H9 (cell line): ENCODE measurements at places on chromosomes 1 and 21. TPM values are rescaled to one million over a fixed set of nuclear protein-coding genes. Genes with fewer than 3 reads are reported as not detected.

DNA sequence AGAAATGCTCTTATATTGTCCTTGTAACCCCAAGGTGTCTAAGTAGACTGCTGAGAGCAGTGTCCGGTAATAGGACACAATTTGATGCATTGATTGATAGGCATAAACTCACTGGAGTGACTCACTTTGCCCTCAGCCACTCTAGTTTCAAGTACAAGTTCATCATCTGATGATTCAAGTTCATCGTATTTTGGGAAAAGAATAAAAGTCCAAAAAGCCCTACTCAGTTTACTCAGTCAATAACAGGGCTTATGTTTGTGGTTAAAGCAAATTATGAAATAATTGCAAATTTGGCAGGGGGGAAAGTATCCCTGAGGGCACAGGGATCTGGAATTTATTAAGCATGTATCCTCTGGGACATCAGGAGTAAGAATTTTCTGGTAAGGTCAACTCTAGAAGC lies 7.6 kb upstream of the ATF3 start:
- no peak overlapping the region for H3K4me3 ChIP-seq
- H3K4me1 ChIP-seq, result peaks cover 4% of the 10 kb centered on the region

- peak; percentile 93 for DNase-seq
- H3K4me1 ChIP-seq, result no peaks in the 10 kb centered on the region
- no peak overlapping the region for H3K4me3 ChIP-seq
- no peak overlapping the region for H3K27ac ChIP-seq
- no peaks in the 10 kb centered on the region for H3K27me3 ChIP-seq
- H3K36me3 ChIP-seq, result no peaks in the 10 kb centered on the region
Observed at GRCh38 chr1:21647431-21648351, 21.5 kb downstream of the RAP1GAP start.

DNA sequence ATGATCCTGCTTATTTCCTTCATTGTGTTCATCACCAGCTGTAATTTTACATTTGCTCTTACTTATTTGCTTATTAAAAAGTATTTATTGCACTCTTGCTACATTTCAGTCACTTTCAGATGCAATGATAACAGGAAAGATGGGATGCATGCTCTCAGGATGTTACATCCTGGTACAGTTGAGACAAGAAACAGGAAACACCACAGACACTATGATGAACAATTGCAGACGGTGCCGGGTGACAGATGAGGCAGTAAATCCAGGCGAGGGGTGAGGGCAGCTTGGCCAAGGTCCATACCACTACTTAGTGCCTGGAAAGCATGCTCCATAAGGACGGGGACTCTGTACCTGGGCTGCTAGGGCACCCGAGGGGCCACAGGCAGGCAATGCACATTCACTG lies 156.6 kb upstream of the RAB4A start:
- no peak overlapping the region for H3K4me3 ChIP-seq
- H3K27ac ChIP-seq, result no peak overlapping the region
- DNase-seq, result no peak
- no peaks in the 10 kb centered on the region for H3K36me3 ChIP-seq

DNA sequence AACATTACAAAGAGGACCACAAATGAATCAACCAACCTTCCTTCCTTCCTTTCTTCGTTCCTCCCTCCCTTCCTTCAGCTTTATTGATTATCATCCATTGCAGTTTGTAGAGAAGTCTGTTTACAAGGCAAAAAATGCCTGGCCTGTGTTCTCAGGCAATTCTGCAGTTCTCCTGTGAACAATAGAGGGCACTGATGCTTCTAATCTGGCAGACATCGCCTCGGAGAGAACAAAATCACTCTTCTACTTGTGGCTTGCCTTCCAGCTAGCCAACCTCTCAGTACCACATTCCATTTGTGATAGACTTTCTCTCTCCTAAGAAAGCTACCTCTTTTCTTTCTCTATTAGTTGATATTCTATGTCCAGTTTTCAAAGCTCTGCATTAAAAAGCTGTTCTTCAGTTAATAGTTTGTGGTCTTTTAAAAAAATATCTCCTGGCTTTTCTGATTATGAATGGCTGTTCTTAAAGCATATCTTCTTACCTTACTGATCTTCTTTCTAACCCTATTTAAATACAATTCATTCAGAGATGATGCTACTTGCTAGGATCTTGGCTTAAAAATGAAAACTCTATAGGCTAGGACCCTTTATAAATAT lies 26.9 kb upstream of the ESRRG start:
- H3K27me3 ChIP-seq, result no peaks in the 10 kb centered on the region
- H3K36me3 ChIP-seq, result no peaks in the 10 kb centered on the region
- no peaks in the 10 kb centered on the region for H3K4me1 ChIP-seq
- peak; percentile 48 for DNase-seq
- no peak overlapping the region for H3K27ac ChIP-seq

DNA sequence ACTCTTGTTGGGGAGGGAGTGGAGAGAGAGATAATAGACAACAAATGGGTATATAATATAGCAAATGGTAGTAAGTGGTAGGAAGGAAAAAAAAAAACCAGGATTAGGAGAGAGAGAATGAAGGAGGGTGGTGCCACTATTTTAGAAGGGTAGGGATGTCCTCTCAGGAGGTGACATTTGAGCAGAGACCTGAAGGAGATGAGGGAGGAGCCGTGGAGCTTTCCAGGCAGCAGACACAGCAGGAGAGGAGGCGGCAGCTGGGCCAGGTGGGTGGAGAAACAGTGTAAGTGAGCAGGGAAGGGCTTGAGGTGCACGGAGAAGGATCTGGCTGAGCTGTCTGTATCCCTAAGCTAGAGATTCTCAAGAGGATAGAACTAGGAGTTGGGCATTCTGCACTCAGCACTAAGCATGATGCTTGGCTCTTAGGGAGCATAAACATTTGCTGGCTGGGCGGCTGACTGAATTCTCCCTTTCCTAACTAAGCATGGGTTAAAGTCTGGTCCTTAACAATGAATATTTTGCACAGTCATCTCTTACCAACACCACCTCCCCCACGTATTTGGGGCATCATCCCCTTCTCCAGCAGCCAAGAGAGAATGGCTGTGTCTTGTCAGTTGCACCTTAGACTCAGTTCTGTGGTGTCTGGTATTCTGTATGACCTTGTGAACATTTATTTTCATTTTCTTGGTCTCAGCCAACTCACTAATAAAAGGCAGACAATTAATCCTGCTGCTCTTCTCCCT lies 27.6 kb upstream of the SARS1 start:
- H3K4me3 ChIP-seq, result no peak overlapping the region
- H3K27ac ChIP-seq, result no peak overlapping the region
- no peaks in the 10 kb centered on the region for H3K27me3 ChIP-seq
- H3K4me1 ChIP-seq, result no peaks in the 10 kb centered on the region

DNA sequence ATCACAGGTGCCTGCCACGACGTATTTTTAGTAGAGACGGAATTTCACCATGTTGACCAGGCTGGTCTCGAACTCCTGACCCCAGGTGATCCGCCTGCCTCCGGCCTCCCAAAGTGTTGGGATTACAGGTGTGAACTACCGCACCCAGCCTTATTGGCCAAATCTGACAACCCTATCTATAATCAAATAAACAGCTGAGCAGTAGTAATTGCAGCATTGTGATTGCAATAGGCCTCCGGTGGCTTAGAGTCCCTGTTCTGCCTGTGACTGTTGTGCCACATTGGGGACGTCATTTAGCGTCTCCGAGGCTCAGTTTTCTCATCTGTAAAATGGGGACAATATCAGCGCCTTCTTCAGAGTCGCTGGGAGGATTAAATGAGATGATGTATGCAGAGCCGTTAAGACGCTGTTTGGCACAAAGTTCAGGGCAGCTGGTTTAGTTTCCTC lies 569 bp upstream of the CAPN2 start:
- peaks cover 13% of the 10 kb centered on the region; the same call in 1 of the 2 replicates for H3K27me3 ChIP-seq
- DNase-seq, result no peak
- H3K36me3 ChIP-seq, result no peaks in the 10 kb centered on the region
- H3K27ac ChIP-seq, result no peak overlapping the region

- no peak within 1 kb of the TSS for H3K4me3 ChIP-seq
- H3K36me3 ChIP-seq, result no peaks in the 10 kb centered on the region
- no peak within 1 kb of the TSS for H3K27ac ChIP-seq
- DNase-seq, result no peak
Observed at GRCh38 chr1:115768549-115768948, at the start of gene CASQ2. Gene CASQ2, minus strand, starts transcription at chr1:115768714. Its CDS starts 173 bp downstream, at chr1:115768541.

DNA sequence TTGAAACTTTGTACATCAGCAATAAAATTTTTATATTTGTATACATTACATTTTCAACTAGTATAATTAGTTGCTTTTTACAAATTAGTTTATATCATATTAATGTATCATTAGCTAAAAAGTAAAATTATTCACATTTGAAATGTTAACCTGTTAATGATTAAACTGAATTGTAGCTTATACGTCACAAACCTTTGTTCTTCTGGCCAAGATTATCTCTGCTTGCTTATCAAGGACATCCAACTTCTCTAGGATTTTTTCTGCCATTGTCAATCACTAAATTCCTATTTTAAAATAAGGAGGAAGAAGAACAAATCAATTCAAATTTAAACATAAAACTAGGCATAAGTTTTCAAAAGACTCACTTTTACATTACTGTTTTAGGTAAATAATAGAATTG lies 7.8 kb downstream of the C1orf141 start:
- DNase-seq, result no peak
- no peak overlapping the region for H3K27ac ChIP-seq
- no peaks in the 10 kb centered on the region for H3K27me3 ChIP-seq
- H3K4me1 ChIP-seq, result peaks cover 3% of the 10 kb centered on the region; the same call in 1 of the 2 replicates
- no peak overlapping the region for H3K4me3 ChIP-seq

DNA sequence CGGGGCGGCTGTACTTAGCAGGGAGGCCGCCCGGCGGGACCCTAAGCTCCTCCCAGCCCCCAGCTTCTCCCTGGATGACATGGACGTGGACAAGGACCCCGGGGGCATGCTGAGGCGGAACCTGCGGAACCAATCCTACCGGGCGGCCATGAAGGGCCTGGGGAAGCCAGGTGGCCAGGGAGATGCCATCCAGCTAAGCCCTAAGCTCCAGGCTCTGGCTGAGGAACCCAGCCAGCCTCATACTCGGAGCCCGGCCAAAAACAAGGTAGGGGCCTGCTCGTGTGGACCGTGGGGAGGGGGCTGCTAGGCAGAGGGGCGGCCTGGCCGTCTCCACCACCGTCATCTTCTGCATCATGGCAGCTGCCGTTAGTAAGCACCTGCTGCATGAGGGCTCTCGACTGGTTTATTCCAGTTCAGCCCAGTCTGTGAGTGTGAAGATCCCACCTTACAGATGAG lies 9.0 kb downstream of the ARHGEF16 start:
- H3K36me3 ChIP-seq, result peaks cover 12% of the 10 kb centered on the region
- no peaks in the 10 kb centered on the region for H3K4me1 ChIP-seq
- H3K27ac ChIP-seq, result no peak overlapping the region
- no peak for DNase-seq
- H3K4me3 ChIP-seq, result no peak overlapping the region
- no peaks in the 10 kb centered on the region for H3K27me3 ChIP-seq

- H3K4me1 ChIP-seq, result no peaks in the 10 kb centered on the region
- H3K27ac ChIP-seq, result no peak overlapping the region
- no peaks in the 10 kb centered on the region for H3K36me3 ChIP-seq
- DNase-seq, result no peak
- no peaks in the 10 kb centered on the region for H3K27me3 ChIP-seq
- no peak overlapping the region for H3K4me3 ChIP-seq
Observed at GRCh38 chr21:42306366-42307035, 8.7 kb downstream of the TFF3 start.

DNA sequence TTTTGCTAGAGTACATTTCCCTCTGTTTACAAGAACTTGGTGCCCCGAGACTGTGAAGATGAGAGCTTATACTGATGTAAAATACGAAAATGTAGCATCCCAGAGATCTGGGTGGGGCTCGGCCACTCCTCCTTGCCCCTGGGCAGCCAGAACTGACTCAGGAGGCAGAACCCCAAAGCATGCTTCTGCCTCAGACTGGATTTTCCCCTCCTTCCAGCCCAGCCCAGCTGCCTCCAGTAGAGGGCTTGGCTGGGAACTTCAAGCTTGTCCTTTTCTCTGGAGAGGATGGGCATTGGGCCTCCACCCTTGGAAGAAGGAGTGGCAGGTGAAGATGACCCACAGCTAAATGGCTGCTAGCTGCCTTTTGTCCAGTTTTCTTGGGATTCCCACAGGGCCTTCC lies 24.3 kb upstream of the BTG2 start:
- H3K4me3 ChIP-seq, result no peak overlapping the region

DNA sequence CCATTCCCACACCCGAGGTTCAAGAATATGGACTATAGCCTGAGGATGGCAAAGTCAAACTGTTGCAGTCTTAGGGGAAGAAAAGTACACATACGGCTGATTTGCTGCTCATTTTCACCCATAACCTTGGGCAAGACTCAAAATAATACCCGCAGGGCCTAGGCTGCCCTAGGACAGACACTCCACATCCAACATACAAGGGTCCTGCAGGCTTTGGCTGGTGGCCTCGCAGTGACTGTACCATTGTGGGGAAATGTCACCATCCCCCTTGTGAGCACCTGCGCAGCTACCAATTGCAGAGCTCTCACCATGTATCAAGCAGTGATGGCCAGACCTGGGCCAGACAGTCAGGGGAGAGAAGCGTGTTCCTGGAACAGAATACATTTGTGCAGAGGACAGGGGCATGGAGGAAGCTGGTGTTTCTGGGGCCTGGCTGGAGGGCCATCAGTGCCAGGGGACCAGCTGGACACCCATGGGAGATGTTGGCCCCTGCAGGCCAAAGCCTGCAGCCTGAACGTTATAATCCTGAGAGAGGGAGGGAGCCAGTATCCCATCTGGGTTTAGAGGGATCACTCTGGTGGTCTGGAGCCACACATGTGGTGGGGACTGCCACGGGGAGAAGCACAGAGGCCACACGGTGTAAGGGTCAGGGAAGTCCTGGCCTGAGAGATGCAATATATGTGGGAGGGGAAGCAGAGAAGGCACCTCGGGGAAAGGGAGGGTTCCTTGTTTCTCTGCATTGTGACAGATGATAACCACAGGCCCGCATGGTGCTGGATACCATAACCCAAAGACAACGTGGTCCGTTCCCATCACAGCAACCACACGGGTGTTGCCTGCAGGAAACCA lies 101.2 kb downstream of the GLIS1 start:
- peak; percentile 16 for DNase-seq
- H3K36me3 ChIP-seq, result no peaks in the 10 kb centered on the region
- H3K4me1 ChIP-seq, result no peaks in the 10 kb centered on the region; the same call in 1 of the 2 replicates

DNA sequence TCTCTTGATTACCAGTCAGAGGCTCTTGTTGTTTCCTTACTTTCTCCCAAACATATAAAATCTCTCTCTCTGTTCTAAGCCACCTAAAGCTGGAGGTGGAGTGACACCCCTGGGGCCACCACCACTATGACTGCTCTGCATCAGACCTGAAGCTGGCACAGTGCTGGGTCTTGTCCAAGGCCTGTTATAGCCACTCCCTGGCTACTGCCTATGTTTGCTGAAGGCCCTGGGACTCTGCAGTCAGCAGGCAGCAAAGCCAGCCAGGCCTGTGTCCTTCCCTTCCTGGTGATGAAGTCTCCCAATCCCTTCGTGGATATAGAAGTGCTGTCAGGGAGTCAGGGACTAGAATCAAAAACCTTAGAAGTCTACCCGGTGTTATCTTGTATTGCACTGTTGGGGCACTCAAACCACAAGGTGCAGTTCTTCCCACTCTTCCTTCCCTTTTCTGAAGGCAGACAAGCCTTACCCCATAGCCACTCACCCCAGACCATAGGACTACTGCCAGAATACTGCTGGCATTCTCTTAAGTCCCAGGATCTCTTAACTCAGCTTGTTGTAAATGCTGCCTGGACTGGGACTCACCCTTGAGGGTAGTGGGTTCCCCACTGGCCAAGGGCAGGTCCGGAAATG lies 103.1 kb downstream of the RPS6KC1 start:
- H3K27me3 ChIP-seq, result no peaks in the 10 kb centered on the region
- no peak overlapping the region for H3K4me3 ChIP-seq
- H3K4me1 ChIP-seq, result no peaks in the 10 kb centered on the region
- H3K36me3 ChIP-seq, result peaks cover 17% of the 10 kb centered on the region

The LENEP gene
- 1.4 and 2.8 TPM in 2 replicates for total RNA-seq

The SERINC2 gene
- total RNA-seq, result 14.1 and 14.7 TPM in 2 replicates

The PAPPA2 gene
- 0.75 and 0.81 TPM in 2 replicates for total RNA-seq

The C4BPA gene
- total RNA-seq, result not detected in 2 replicates

The BSND gene
- 0.17 and 0.35 TPM in 2 replicates for total RNA-seq

The CD244 gene
- not detected in 2 replicates for total RNA-seq

The HEYL gene
- total RNA-seq, result 1.8 and 1.9 TPM in 2 replicates

The FMOD gene
- not detected in 2 replicates for total RNA-seq
